ENCODE measurements at places on chromosomes 3 and 15.

GRCh38 chr15:80059786-80060355, 395 bp downstream of the ZFAND6 start:
- DNase-seq: no peak

DNA sequence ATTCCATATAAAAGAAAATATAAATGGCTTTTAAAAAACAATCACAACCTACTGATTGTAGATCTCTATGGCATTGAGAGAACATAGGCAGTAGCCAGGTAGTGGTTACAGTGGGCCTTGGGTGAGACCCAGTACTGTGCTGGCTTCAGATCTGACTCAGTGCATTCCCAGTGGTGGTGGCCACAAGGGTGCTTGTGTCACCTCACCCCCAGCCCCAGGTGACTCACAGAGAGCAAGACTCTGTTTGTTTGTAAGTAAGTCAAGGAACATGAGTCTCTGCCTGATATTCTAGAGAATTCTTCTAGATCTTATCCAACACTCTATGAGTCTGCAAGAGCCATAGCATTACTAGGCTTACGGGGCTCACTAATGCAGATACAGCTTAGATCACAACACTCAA, 118.8 kb upstream of the AZI2 start:
- no peak for DNase-seq

GRCh38 chr3:44016818-44017217, 224.9 kb upstream of the TOPAZ1 start:
- no peak for DNase-seq

DNA sequence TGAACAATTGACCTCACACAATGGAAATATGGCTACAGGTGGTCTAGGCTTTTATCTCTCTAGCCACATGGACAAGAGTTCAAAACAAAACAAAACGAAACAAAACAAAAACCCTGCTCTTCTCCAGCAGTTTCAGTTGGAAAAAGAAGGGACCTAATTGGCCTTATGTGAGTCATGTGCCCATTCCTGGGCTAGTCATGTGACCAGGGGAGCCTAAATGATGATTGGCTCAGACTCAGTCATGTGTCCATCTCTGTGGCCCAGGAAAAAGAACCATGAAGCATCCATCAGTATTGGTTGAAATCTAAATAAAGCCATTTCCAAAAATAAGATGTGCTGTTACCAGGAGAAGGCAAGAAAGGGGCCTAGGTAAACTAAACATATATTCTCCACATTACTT, 96.8 kb downstream of the ANXA2 start:
- DNase-seq: no peak

GRCh38 chr15:27563765-27564370, 535.2 kb downstream of the OCA2 start:
- no peak for DNase-seq

DNA sequence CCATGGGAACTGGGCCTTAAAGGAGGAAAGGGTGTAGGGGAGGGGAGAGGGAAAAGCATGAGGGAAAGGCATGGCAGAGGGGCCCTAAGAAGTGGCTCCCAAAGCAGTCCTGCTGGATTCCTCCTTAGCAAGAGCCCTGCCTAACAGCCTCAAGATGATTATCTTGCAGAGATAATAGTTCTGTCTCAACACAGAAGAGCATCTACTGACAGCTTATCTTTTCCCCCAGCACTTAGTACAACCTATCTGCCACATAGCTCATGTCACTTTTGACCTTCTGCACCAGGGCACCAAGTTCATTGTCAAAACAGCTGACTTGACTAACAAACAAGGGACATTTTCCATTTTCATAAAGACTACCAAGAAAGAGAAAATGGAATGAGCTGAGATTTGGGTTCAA, 86.3 kb downstream of the ANP32A start:
- DNase-seq: no peak

DNA sequence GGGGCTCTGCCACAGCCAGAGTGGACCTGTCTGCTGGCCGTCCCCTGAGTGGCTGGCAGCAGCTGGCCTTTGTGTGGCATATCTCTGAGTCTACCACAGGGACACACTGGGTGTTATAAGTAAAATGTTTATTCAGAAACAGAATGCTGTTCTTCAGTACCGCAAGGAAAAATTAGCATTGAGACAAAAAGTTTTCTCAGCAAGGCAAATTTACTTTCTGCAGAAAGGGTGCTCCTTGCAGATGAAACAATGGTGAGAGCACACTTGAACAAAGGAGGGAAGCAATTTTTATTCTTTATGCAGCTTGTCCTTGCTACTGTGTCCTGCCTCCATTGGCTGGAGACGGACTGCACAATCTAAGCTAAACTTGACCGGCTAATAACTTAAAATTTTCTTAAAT, 4.0 kb downstream of the TMEM89 start:
- no peak for DNase-seq

- DNase-seq: no peak
These were observed 20.8 kb upstream of the APH1B start for GRCh38 chr15:63256433-63257274.

DNA sequence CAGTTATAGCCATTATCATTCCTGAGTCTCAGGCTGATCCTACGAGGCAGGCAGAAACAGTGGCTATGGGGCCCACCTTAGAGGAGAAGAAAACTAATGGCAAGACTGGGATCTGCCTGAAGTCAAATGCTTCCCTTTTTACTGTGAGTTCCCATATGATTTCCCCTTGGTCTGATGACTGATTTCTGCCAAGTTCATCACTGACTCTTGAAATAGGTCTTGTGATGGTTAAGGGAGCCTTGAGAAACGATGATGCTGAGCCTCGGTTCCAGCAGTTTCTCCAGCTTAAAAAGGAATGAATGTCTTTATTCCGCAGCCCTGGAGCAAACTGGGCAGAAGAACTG, 29.4 kb upstream of the LDHAL6B start:
- DNase-seq: no peak

- no peak for DNase-seq
These were observed 37.8 kb downstream of the CFAP100 start for GRCh38 chr3:126432361-126433104.

GRCh38 chr15:28208583-28208982, 109.5 kb upstream of the OCA2 start:
- DNase-seq: no peak

- DNase-seq: no peak
These were observed 654.4 kb upstream of the ADAMTS9 start for GRCh38 chr3:65342084-65342683.

- DNase-seq: no peak
These were observed 43.3 kb downstream of the ZPLD1 start for GRCh38 chr3:102478160-102478559.
